ENCODE measurements at places on chromosomes 1 and 21.

- DNase-seq: no peak
Observed at GRCh38 chr1:34009340-34009985, 145.6 kb downstream of the HMGB4 start.

- DNase-seq: no peak
Observed at GRCh38 chr1:212578041-212578440, 30.5 kb upstream of the ATF3 start.

GRCh38 chr1:116360429-116361173 is 12.4 kb upstream of the ATP1A1 start:
- DNase-seq: no peak

DNA sequence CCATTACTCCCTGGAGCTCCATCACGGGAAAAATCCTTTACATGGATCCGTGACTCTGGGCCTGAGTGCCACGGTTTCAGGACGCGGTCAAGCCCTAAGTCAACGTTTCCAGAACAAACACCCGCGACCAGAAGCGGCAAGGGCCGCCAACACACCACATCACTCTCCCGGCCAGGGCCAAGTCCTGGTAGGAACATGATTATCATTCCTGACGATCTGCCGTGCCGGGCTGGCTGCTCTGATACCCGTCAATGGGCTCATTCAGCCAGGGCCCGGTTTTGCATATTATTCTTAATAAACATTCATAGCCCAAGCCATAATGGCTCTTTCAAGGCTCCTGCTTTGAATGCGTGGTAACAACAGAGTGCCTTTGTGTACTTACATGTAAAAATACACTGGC is 44.6 kb upstream of the SIM2 start:
- no peak for DNase-seq

DNA sequence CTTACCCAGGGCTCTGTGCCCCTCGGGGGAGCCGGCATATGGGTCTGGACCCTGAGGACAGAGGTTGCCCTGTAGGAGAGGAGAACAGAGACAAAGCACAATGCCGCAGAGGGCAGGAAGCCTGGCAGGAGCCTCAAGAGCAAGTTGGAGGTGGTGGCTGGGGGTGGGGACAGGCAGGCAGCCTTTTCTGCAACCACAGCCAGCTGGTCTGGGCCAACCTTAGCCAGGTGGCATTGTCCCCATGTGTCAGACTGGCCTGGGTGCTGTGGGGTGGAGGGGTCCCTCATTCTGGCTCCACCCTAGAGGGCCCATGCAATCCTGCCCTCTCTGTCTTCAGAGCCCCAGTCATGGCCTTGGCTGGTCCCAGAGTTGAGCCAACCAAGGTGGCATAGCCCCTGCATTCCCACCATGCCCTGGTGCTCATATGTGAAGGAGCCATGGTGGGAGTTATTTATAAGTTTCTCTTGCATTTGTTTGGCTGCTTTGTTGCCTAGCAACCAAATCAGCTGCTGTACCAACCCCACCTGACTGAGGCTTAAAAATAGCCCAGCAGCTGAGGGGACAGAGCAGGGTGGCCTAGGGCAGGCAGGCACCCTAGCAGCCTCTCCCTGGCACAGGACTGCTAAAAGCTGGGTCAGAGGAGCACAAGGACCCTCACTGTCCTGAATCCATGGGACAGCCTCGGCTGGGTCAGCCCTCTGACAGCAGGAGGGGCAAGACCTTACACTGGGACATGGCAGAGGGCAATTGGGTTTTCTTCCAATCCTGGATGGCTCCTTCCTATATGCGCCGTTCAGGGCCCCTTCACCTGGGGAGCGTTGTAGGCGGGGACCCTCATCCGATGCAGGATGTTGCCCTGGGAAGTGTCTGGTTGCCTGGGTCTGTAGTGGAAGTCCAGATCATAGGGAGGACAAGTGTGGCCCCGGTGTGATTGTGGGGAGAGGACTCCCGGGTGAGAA is 19.5 kb downstream of the MAP7D1 start:
- no peak for DNase-seq

DNA sequence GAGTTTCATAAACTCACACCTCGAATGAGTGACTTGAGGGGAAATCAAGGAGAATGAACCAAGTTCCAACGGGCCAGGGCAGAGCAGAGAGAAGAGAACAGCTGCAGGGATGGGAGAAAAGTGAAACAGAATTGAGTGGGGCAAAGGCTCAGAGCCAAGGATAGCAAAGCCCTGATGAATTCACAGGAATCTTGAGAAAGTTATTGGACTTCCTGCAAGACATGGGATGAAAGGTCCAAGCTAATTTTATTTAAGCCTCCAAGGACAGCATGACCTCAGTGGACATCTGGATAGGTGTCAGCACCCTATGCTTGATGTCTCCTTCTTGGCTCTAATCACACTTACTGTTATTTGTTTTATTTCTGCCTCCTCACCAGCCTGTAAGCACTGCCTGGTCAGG is 43.0 kb upstream of the RAVER2 start:
- DNase-seq: no peak

DNA sequence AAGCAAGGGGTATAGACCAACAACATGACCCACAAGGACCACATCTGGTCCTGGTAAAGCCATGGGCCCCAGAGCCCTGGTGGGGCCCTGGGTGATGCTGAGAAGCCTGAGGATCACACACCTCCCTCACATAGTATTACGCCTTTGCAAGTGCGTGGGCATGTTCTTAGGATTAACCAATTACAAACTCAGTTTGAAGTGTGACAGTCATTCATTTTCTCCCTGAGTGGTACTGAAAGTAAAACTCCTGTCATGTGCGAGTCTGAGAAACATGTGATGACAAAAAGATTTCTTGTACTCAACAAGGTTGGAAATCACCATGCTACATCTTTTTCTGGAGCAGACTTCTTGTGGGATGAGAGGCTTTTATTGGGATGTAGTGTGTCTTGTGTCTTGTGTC is 315.3 kb upstream of the DUSP10 start:
- DNase-seq: no peak

DNA sequence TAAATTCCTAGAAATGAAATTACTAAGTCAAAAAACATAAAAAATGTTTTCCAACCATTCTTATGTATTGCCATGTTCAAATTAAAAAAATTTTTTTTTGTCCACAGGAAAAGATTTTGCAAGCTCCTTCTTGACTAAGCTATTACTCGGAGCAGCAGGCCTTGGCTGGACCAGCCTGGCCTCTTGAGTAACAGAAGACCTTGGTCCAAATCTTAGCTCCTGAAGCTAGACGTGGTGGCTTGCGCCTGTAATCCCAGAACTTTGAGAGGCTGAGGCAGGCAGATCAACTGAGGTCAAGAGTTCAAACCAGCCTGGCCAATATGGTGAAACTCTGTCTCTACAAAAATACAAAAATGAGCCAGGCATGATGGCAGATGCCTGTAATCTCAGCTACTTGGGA is 77.6 kb downstream of the CLSTN1 start:
- no peak for DNase-seq

- DNase-seq: no peak
Observed at GRCh38 chr21:15243406-15243805, 178.6 kb upstream of the NRIP1 start.

- no peak for DNase-seq
Observed at GRCh38 chr1:39649636-39650185, 10.3 kb upstream of the HEYL start.

DNA sequence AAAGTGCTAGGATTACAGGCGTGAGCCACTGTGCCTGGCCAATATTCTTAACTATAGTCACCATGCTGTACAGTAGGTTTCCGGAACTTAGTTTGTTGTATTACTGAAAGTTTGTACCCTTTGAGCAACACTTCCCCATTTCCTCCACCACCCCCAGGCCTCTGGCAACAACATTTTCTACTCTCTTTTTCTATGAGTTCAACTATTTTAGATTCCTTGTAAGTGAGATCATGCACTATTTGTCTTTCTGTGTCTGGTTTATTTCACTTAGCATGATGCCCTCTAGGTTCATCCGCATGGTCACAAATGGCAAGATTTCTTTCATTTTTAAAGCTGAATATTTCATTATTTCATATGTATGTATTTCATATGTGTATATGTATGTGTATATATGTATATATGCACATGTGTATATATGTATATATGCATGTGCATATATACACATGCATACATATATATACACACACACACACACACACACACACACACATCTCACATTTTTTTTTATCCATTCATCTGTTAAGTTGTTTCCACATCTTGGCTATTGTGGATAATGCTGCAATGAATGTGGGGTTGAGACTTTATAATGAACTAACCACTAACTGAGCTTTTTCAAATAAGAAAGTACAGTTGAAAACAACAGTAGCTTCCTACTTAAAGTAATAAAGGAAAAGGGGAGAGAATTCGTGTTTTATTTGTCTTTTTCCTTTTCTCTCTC is 256.8 kb upstream of the C1orf105 start:
- DNase-seq: no peak

DNA sequence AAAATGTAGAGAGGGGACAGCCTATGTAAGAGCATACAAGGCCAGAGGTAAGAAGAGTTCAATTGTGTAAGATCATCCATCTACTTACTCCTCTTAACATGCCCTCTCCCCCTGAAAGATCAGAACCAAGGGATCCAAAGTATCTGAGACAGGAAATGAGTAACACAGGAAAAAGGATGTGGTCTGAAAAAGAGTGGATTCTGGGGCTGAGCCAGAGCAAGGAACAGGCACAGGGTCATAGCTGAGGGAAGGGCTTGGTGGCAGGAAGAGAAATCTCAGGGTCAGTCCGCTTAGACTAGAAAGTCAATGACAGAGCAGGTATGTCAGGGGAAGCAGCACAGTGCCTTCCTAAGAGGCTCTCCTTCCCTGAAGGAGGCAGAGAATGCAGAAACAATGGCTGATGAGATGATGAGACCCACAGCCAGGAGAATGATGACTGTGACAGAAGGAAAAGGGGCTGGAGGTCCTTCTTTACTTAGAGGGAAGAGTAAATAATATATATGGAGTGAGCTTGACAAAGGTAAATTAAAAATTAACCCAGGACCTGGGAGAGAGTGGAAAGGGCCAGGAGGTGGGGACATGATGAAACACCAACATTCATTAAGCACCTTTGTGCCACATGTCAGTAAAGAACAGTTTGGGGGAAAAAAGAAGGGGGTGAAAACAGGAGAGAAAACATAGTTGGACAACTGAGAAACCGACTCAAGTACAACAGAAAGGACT is 26.2 kb upstream of the A3GALT2 start:
- no peak for DNase-seq

GRCh38 chr1:183871142-183871541 is 66.2 kb downstream of the RGL1 start:
- DNase-seq: no peak

- DNase-seq: no peak
Observed at GRCh38 chr1:42163536-42164503, 725 bp downstream of the GUCA2A start.

Measured in activated CD4-positive, alpha-beta memory T cell treated with anti-CD3 and anti-CD28 coated beads, Interleukin-2, amount 10 ng/mL, durations not matched to agents 7 days and 5 days (primary cell).